Caco-2 (cell line): ENCODE measurements at places on chromosomes 6 and 20.
A peak's percentile ranks its signal among the peaks of the same experiment; 100 is the strongest.

DNA sequence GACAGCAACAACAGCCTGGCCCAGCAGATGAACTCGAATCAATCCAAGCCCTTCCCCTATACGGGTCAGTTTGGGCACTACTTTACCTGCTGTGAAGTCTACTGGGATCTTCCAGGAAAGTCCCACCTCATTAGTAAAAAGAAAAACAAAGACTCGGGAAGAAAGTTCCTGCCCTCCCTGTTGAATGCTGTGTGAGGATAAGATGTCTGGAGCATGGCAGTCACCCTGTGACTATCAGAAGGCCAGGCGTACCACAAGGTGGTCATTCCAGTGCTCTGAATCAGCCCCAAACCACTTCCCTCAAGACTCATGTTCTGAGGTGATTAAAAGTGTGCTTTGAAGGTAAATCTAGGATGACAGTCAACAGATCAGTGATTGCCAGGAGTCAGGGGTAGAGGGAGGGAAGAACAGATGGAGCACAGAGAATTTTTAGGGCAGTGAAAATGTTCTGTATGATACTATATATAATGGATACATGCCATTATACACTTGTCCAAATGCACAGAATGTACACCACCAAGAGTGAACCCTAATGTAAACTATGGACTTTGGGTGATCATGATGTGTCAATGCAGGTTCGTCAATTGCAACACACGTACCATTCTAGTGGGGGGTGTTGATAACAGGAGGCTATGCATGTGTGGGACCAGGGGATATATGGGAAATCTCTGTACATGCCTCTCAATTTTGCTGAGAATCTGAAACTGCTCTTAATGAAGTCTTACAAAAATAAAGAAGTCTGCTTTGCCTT is 14.7 kb downstream of the FKBP1A start:
- DNase-seq = no peak

DNA sequence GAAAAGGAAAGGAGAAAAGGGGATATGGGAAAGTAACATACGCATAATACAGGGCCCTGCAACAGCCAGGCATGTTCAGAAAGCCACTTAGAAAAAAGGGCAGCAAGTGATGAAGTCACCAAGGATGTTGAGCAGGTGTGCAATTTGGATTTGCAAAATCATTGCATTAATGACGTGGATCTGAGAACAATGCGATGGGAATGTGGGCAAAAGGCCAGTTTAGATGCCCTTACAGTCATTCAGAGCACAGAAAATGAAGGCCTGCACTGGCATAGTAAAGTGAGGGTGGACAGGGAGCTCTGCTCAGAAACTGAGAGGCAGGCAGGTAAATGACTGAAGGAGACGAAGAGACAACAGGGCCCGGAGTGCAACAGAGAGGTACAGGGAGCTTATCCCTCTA is 123.7 kb upstream of the NHSL1 start:
- DNase-seq = no peak

- peak; percentile 13 for DNase-seq
Measured at GRCh38 chr6:4224067-4224978, 88.9 kb upstream of the ECI2 start.

GRCh38 chr6:170286246-170286933 is 4.5 kb downstream of the DLL1 start:
- no peak for DNase-seq

- no peak for DNase-seq
Measured at GRCh38 chr6:18445228-18445627, 58.1 kb downstream of the RNF144B start.

GRCh38 chr6:45483501-45483900 is 105.8 kb upstream of the SUPT3H start:
- DNase-seq = no peak
